Epithelial cell of prostate (primary cell): ENCODE measurements at places on chromosomes 2 and 18.

GRCh38 chr18:8627540-8627939 lies 18.3 kb downstream of the RAB12 start:
- no peak for DNase-seq

DNA sequence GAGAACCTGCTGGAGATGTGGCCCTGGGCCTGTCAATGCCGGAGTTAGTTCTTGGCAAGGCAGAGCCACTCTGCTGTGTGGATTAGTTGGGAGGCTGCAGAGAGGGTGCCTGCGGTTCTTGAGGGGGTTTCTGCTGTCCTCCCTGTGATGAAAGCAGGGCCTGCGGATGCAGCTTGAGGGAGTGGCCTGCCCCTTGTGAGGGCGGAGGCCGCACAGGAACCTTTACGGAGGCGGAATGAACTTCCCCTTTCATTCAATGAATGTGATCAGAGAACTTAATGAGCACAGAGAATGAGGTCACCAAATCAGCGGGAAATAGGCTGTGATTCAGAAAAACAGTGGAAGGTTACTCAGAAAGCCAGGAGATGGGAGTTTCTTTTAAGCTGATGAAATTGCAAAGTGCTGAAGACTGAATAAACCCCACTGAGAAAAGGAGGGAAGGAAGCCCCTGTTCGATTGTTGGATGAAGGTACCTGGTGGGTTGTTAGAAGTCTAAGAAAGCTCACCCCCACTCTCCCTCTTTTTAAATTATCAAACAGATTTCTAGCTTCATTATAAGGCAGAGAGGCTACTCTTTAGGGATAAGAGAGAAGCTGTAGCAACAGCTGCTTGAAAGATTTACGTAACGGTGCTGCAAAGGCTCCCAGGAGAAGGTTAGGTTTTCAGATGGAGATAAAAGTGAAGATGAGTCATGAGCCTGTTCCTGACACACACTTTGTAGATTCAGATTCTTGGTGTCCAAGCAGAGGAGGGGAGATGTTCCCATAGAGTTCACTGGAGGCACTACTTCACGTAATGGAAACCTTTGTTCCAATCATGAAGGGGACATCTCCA lies 47.4 kb downstream of the VWA3B start:
- DNase-seq, result no peak

DNA sequence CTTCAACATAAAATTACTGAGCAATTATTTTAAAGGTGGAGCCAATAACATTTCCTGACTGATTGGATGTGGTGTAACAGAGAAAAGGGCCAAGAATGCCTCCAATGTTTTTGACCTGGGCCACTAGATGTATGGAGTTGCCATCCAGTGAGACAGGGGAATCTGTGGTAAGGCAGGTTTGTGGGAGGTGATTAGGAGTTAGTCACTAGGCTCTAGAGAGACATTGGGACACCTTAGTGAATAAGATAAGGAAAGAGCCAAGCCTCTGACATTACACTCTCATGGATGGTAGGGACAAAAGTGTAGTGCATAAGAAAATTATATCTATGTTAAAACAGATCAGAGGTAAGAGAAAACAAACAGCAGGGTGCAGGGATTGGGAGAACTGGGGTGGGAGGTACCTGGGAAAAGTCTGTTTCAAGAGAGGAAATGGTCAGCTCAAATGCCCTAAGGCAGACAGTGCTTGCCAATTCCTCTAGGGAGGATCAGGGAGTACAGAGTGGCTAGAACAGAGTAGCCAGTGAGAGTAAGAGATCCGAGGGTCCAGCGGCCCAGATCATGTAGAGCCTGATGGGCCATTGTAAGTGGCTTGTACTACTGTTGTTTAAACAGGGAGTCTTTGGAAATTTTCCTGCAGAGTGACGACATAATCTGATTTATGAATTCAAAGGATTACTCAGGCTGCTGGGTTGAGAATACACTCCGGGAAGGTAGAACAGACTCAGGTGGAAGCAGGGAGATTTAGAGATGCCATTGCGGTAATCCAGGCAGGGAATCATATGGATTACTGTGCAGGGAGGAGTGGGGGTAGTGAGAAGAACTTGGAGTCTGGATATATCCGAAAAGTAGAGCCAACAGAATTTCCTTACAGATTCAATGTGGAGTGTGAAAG lies 45.7 kb upstream of the CUL3 start:
- no peak for DNase-seq

DNA sequence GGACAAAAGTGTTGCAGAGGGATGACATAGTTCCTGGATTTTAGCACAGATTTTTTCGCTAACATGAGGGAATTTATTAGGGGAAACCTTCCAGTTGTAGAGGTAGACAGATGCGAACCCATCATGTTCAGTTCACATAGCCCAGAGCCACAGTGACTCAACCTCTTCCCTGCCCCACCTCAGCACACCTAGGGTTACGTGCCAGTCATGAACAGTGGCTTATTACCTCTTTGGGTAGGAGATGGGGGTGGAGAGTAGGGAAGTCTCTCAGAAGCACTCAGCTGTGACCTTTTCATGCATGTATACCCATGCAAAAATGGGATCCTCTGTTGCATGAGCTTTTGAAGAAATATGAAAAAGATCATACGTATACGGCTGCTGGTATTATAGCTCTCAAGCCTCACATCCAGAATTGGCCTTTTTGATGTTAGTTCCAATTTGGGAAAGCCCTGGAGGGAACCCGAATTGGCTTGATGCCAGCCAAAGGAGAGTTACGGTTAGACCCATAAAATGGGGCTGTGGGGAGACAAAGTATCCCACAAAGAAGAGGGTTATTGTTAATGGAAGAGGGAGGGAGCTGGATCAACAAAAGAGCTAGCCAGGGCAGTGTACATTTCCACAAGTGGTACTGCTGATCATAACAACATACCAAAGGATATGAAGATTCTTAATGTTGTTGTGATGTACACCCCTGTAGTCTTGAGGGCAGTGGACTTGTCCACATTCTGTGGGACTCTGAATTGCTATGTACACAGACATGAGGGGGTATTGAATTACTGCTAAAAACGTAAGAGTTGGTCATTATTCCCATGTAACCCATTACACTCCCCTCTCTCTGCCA lies 4.9 kb downstream of the TANC1 start:
- DNase-seq, result peak; percentile 60

GRCh38 chr18:54269893-54270844 lies 852 bp downstream of the POLI start:
- no peak for DNase-seq
